NCI-H1930 (cell line): ENCODE measurements at places on chromosomes 12 and 14.

DNA sequence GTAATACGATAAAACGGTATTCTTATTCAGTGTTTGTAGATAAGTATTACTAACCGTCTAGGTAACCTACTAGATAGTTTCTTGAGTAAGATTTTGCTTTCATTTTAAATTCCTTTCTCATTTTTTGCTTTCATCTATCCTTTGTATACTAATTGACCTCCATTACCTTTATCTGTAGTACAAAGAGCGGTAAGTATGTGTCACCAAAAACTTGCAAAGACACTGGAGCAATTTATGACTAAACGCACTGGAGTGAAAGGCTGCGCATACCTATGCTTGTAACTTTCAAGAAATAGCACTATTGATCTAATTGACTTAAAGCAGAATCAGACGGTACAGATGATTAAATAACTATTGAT, 1.7 kb downstream of the ARHGAP5 start:
- no peak for DNase-seq

DNA sequence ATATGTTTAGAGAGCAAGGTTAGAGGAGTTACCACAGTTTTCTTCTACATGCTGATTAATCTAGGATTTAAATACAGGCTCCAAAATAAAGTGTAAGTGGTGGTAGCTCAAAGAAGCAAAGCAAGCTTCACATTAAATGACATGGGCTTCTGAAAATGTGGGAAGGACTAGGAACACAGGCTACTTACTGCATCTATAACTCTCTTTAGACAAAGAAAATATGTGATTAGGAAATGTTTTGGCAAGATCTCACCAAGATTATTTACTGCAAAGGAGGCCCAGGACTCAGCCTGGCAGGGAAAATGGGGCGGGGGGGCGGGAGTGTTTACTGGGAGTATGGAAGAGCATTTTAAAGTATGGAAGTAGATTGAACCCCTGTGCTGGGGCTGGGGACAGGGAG, 39.4 kb downstream of the ETV6 start:
- no peak for DNase-seq

DNA sequence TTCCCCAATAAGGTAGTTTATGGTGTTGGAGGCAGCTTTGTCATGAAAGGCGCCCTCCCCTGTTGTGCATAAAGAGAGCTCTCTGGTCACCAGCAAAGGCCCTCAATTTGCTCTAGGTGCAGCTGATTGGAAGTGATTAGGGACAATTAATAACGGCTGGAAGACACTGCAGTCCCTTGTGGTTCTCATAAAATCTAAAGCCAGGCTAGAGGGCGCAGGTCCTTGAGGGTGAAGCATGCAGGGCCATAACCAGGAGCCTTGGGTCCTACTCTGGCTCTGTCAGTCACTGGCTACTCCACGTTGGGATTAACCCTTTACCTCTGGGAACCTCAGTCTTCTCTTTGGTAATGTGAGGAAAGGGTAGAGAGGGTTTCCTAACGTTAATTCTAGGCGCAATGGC, 1.9 kb downstream of the DAAM1 start:
- DNase-seq = no peak

- DNase-seq = no peak
Measured at GRCh38 chr14:84208451-84208850, 1321.5 kb upstream of the FLRT2 start.

GRCh38 chr12:76587428-76588178, 28.0 kb upstream of the OSBPL8 start:
- no peak for DNase-seq

- no peak for DNase-seq
Measured at GRCh38 chr12:66516561-66516960, 162.3 kb downstream of the GRIP1 start.

DNA sequence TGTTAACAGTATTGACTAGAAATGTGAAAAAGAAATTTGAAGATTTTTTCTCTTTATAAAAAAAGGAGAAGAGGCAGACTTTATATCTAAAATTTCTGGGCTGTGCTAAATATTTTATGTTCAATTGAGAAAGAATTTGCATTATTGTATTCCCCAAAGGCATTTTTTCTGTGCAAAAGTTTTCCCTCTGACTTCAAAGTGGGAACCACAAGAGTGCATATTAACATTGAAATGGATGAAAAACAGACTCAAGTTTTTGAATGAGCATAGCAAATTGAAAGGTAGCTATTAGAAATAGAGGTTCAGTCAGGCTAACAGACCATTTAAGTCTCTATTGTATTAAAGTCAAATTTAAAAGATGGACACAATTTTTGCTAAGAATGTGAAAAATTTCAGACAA, 95.2 kb downstream of the RASSF9 start:
- no peak for DNase-seq

DNA sequence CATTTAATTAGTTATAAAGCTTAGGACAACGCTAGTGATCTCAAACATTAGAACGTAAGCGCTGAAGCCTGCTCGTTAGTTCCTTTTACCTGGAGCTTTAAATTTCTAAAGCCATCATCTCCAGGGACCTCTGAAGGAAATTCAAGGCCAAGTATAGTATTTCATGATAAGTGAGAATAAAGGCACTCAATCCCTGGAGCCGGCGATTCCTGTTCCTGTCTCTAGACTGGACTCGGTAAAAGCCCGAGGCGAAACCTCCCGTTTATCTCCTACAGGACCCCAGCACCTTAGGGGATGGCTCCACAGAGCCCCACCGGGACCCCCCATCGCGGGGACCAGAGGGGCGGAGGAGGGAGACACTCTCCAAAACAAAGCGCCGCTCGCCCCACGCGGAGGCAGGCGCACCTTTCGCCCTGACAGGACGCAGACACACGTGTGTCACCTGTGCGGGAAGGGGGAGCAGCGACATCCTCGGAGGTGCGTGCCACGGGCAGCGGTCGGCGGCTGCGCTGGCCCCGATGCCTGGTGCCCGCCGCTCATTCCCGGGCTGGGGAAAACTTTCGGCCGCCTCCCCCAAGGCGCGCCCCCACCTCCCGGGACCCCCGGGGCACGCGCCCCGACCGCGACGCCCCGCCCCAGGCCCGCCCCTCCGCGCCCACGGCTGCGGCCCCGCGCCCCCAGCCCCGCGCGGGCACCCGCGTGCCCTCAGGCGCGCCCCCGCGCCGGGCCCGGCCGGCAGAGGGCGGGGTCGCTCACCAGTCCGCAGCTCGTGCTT, 678 bp downstream of the RPS6KA5 start:
- peak; percentile 71 for DNase-seq

GRCh38 chr12:91339106-91339505, 156.5 kb upstream of the DCN start:
- no peak for DNase-seq

DNA sequence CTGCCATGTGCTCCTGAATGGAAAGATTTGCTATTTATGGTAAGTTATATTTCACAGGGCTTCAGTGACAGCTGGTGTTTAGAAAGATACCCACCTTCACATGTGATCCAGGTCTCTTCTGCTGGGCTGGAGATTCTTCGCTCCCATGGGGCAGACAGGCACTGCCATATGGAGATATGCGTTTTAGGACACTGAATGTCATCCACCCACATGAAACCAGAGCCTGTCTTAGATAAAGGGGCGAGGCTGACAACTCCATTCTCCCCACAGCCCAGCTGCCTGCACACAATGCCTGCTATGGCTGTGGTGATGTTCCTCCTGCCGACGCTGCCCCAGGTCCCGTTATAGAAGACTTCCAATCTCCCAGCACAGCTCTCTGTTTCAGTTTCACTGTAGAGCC, 69.4 kb downstream of the ACSM4 start:
- no peak for DNase-seq

DNA sequence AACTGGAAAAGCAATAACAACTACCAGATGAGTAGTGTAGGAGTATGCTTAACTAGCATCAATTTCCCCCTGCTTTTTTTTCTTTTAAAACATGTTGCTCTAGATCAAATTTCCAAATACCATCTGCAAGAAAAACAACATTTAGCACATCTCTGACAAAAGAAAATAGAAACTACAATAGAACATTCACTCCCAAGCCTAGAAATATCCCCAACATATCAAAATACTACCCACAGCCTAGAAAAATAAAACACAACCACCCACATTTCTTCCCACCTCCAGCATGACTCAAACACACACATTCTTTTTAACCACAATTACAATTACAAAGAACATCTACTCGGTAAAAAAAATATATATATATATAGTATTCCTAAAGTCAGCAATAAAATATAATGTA, 120.0 kb downstream of the PPFIA2 start:
- no peak for DNase-seq

DNA sequence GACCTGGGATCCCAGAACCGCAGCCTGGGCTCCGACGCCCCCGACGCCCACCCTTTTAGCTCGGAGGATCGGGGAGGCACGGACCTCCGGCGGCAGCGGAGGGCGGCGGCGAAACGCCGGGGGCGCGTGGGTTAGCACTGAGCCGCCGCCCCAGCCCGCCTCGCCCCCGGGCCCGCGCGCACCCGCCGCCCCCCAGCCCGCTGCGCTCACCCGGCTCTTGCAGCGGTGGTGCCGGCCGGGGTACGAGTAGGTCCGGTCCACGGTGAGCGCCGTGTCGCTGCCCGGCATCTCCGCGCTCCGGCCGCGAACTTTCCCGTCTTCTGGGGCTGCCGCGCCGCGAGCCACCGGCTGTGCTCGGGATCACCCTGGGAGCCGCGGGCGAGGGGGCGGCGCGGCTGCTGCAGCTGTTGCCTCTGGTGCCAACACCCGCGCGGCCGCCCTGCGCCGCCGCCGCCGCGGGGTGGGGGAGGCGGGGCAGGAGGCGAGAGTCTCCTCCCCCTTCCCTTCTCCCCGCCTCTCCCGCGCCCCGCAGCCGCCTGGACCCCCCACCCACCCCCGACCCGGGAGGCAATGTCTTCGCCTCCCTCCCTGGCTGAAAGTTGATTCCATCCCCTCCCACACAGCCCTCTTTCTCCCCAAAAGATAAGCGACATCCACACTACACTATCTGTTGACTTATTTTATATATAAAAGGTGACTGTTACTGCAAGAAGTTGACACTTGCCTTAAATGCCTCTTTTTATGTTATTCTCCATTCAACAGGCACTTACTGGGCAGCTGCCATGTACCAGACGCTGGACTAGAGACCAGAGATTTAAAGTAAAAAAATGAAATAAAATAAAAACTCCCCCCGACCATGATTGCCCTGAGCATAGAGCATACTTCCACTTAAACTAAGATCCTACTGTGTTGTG, at the start of gene TMCC3:
TSS of gene TMCC3 (minus strand) at position 415 of the 914 bp plus-strand sequence. CDS start at position 288, 127 bp downstream.
- no peak for DNase-seq

GRCh38 chr12:119328111-119328510, 6.4 kb upstream of the CCDC60 start:
- no peak for DNase-seq

DNA sequence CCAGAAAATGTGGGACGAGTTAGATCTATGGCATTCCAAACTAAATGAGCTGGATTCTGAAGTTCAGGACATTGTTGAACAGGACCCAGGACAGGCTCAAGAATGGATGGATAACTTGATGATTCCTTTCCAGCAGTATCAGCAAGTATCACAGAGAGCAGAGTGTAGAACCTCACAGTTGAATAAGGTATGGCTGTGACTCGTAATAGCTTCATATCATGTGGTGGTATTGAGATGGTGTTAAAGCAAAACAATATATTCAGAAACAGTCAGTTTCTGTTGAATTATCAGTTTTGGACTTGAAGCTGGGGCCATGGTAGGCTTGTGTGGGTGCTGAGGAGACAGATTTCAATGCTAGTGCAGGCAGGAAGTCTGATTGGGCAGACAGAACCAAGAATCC, 213.7 kb downstream of the ESR2 start:
- no peak for DNase-seq

DNA sequence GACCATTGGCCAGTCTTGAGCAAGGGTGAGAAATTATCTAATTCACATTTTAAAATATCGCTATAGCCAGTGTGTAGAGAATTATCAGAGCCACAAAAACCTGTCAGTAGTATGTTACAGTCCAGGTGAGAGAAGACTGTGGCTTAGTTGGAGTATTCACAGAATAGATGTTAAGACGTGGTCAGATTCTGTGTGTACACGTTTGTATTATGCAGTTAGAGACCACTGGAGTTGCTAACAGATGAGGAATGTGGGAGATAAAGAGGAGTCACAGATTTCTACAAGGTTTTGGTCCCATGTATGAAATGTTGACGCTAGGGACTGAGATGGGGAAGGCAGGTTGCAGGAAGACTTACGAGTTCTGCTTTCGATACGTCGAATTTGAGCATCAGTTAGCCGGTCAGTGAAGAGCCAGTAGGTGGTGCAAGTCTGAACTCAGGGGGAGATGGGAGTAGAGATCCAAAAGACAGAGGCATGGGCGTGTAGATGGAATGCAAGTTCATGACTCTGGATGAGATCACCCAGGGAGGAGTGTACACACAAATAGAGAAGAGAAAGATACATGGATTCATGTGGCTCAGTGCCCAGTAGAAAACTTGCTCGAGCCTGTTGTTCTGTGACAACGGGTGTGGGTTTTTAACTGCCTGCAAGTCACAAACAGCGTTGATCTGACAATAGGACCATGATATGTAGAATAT, 114.8 kb upstream of the FLRT2 start:
- DNase-seq = no peak

DNA sequence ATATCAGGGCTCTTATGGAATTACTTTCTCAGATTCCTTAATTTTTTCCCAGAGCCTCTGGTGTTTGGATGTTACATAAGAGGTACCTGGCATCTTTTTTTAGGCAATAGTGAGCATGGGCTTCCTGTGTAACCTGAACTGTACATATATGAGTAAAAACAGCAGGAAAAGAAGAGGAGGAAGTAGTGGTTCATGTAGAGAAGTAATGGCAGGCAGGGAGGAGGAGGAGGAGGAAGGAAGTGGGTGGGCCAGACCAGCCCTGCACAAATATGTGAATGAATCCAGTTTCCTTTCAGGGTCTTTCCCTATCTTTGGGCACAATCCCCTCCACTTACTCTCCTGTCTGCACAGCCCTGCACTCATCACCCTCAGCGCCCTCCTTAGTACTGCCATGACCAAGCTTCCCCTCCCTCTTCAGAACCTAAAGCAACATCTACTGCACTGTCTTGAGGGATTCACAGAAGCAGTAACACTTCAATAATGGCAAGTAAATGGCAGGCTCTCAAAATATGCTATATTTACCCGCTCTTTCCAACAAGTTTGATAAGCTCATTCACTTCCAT, 40.9 kb upstream of the GSG1 start:
- no peak for DNase-seq

GRCh38 chr14:78248501-78249090, 78.4 kb downstream of the NRXN3 start:
- DNase-seq = no peak

- no peak for DNase-seq
Measured at GRCh38 chr12:39095636-39096330, 190.4 kb upstream of the CPNE8 start.

DNA sequence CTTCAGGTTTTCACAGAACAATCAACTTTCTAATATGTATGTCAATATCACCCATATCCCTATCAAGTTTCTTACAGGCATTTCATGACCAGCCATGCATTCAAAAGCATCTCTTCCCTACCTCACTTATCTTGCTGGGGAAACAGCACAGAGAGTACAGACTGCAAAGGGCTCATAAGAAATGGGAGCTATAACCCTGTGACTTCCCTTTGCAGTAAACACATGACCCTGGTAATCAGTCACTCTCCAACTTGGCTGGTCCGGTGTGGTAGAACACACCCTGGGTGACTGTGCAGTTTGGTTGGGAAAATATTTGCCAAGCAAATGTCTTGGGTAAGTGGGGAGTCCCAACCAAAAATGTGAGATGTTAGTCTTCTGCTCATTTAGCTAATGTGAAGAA, 49.4 kb upstream of the TMCC3 start:
- DNase-seq = no peak
